ENCODE measurements at places on chromosomes 12 and 14.

DNA sequence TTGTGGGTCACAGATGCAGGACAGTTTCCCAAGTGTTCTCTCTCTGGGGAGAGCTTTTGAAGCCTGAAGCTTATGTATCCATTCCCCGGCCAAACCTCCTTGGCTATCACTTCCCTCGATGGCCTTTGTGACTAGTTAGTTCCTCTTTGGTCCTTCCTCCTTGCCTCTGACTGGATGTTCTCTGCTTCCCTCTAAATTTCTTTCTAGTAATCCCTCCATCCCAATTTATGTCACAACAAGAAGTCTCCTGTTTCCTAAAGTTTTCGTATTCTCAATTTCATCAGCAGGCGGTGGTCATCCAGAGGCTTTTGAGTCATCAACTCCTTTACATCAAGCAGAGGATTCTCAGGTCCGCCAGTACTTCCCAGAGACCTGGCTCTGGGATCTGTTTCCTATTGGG, 27.5 kb downstream of the A2ML1 start:
- DNase-seq = no peak

DNA sequence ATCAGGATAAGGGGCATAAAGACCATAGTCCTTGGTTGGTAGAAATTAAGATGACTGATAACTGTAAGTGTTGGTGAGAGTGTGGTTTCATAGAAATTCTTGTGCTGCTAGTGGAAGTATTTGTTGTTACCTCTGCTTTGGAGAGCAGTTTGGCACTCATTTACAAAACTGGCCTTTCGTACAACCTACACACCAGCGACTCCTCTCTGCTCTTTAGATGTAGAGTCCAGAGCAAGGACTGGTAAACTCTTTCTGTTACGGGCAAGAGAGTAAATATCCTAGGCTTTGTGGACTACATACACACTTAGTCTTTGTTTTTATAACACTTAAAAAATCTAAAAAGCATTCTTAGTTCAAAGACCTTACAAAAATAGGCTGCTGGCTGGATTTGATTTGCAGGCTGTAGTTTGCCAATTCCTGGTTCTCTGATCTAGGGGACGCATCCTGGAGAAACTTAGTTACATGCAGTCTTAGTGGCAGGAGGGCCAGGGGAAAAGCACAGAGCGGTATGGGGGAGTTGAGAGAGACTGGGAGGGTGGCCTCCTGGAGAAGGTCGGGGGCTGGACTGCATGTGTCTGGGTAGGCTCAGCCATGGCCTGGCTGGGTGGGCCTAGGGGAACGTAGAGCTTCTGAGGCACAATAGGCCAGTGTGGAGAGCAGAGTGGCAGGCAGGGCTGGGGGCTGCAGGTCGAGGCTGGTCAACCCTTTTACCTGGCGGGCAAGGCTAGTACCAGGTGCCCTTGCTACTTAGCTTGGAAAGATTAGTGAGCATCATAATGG, 55.3 kb upstream of the AMN start:
- DNase-seq = no peak

DNA sequence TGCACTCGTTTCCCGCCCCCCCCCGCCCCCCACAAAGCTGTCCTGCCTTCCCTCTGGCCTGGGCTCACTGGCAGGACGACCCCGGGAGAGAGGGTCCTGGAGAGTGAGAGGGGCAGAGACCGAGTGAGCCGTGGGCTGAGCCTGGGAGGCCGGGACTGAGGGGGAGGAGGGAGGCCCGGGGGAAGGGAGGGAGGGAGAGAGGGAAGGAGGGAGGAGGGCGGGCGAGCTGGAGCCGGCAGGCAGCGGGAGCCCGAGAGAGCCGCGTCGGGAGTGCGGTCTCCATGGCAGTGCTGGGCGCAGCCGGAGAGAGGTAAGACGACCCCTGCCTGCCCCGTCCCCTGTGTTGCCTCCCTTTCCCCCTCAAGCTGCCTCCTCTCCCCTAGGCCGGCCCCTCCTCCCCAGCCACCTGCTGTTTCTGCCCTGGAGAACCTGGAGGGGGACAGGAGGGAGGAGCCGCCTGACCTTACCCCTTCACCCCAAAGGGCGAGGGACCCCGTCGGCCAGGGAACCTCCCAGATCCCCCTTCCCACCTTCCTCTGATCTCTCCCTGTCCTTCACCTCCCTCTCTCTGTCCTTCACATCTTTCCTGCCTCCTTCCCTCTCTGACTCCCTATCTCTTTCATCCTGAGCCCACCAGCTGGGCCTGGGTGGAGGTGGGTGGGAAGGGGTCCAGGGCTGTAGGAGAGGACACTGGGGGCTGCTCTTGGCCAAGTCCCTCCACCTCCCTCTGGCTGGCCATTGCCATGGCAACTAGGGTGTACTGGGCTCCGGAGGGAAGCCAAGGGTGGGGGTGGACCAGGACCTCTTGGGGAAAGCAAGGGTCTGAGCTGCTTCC, at the start of gene GPR162:
TSS of gene GPR162 (plus strand) at position 231 of the 835 bp plus-strand sequence. CDS start 2,078 bp downstream, outside the sequence.
- DNase-seq = no peak

DNA sequence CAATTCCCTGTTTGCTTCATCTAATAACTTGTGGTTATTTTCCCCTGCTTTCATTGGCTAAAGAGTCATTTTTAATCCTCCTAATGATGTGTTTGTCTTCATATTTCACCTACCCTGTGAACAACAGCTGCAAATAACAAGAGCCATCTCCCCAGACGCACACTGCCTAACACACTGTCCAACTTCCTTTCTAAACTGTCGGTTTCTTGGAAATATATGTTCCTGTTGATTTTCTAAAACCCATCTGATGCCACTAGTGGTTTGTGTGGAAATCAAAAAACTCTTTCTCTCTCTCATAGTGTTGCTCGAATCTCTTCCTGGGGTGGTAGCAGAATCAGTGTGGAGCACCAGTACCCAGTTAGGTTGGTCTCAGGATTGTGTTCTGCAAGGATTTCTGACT, 226.9 kb downstream of the EPS8 start:
- no peak for DNase-seq

GRCh38 chr14:68873376-68873775, 80.5 kb upstream of the ZFP36L1 start:
- DNase-seq = no peak

GRCh38 chr14:102736956-102737355, 40.3 kb upstream of the TRAF3 start:
- DNase-seq = no peak

- no peak for DNase-seq
Observed at GRCh38 chr14:39303115-39303514, 69.4 kb downstream of the MIA2 start.

DNA sequence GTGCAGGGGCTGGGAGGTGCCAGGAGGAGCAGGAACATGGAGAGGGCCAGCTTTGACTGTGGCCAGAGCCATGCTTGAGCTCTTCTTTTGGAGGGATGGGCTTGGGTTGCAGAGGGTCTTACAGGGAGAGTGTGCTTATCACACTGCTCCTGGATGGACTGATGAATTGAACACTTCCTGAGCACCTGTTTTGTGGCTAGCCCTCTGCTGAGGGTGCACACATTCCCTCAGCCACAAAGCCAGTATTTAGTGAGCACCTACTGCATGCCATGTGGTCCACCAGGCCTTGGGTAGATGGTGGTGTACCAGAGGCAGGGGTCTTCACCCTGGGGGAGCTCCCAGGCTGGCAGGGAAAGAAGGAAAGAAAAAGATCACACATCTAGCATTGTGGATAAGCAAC, 118.9 kb downstream of the SLC25A47 start:
- DNase-seq = no peak

DNA sequence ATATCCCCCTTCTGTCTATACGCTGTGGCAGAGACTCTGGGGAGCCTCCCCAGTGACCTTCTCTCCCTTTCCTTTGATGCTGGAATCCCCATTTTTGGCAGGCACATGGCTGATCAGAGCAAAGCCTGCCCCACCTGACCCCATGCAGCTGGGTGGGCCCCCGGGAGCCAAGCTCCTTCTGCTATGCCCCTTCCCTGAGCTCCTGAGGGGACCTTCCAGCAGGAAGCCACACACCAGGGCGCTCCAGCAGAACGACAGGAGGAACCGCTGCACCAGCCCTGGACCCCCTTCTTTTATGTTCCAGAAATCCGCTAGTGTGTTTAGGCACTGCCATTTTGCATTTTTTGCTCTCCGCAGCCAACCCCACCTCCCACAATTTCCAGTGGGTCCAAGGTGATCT, 44.6 kb downstream of the TRAFD1 start:
- DNase-seq = no peak

- DNase-seq = no peak
Observed at GRCh38 chr12:2998789-2999264, 39.6 kb downstream of the TEAD4 start.
